ENCODE measurements at places on chromosomes 3 and 15.

DNA sequence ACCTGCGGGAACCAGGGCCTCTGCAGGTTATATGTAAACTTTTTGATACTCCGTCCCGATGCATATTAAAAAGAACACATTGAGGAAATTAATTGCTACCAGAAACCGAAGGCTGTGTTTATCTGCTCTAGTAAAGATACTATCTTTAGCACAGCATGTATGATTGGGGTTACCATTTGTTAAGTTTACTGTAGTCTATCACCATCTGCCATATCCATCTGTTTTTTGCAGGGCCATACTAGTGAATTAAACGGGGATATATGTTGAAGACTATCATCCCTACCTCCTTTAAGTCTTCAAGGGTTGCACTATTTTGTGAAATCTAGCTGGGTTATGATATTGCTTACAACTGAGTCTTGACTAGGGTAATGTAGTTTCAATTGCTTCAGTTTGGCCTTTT, 597.0 kb downstream of the SQOR start:
- DNase-seq: no peak

- DNase-seq: no peak
These were observed 47.4 kb downstream of the CHCHD4 start for GRCh38 chr3:14077310-14077709.

- DNase-seq: peak; percentile 89
These were observed 129.8 kb downstream of the SATB1 start for GRCh38 chr3:18295171-18295920.

DNA sequence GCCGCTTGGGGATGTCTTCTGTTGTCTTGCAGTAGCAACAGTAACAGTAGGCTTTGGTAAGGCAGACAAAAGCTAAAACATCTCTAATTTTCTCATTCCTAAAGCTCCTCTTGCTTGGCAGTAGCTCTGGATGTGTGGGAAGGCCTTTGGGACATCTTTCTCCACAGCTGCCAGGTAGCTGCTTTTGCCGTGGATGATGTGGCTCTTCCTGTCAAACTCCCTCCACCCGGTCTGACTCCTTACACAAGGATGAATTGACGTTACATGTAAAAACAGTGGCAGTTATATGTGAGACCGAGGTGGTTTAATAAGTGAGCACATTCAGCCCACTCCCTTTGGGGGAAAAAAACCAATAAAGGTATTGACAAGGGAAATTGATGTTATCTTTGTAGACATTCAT, 309.1 kb downstream of the TUSC7 start:
- no peak for DNase-seq

DNA sequence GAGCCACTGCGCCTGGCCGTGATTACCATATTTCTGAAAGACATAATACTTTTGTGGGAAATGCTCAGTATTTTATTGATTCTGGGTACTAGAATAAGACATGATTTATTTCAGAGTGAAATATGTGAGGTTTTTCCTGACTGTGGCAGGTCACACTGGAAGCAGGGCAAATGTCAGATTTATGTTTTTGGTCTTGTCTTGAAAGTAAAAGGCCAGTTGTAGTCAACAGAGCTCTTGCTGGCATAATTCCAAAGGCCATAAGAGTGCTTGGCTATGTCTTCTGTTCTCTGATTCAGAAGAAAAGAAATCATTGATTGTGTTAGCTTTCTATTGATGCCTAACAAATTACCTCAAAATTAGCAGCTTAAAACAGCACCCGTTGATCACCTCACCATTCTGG, 176.4 kb downstream of the TJP1 start:
- no peak for DNase-seq

- peak; percentile 48 for DNase-seq
These were observed 963.4 kb downstream of the ROBO1 start for GRCh38 chr3:78804251-78805037.

DNA sequence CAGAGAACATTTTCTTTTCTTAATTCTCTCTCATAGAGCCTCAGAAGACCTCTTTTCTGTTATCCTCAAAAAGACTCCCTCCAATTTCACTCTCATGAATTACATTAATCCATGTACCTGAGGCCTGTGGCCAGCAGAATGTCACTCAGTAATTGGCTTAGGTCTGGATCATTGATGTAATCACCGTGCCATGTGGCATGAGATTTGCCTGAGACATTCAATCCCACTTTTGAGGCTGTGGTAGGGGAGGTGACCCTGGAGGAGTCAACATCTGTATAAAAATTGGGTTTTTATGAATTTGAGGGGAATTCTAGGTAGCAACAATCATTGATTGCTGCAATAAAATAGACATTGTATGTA, 295.3 kb downstream of the GBE1 start:
- no peak for DNase-seq

- DNase-seq: no peak
These were observed 1.9 kb downstream of the CSK start for GRCh38 chr15:74783808-74784175.

- no peak for DNase-seq
These were observed 76.0 kb downstream of the ADCY5 start for GRCh38 chr3:123372686-123373473.

DNA sequence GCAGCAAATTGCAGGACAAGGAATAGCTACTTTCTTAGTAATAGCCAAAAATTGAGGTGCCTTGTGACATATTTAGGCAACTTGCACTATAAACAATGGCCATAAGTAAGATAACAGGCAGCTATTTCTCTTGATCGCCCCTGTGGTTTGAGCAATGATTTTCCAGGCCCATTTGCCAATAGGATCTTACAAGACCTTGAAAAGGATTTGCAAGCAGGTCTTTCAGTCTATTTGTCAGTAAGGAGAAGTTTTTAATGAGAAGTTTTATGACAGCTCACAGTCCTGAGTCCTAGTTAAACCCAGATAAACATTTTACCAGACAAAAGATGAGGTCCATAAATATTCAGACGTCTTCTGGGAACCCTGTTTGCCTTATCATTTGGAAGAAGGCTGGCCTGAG, 645.5 kb downstream of the RBMS3 start:
- no peak for DNase-seq
